ENCODE measurements at places on chromosomes 3 and 15. TPM values are rescaled to one million over a fixed set of nuclear protein-coding genes. Genes with fewer than 3 reads are reported as not detected.

The ZNF860 gene
- 0.24 TPM for total RNA-seq

The MME gene
- total RNA-seq, result 62.8 TPM

GRCh38 chr15:87263871-87264270, 992.7 kb downstream of the NTRK3 start:
- H3K4me1 ChIP-seq, result peaks cover 22% of the 10 kb centered on the region
- H3K36me3 ChIP-seq, result no peaks in the 10 kb centered on the region
- H3K4me3 ChIP-seq, result no peak overlapping the region
- H3K27me3 ChIP-seq, result peaks cover 2% of the 10 kb centered on the region
- no peak for DNase-seq

The TERC gene
- 12.6 TPM for total RNA-seq

The FGD5 gene
- total RNA-seq, result not detected

GRCh38 chr15:74120426-74120825, 10.0 kb upstream of the ISLR2 start:
- no peak for DNase-seq
- no peak overlapping the region for H3K27ac ChIP-seq
- H3K27me3 ChIP-seq, result peaks cover 71% of the 10 kb centered on the region
- no peak overlapping the region for H3K4me3 ChIP-seq
- no peaks in the 10 kb centered on the region for H3K36me3 ChIP-seq
- H3K4me1 ChIP-seq, result no peaks in the 10 kb centered on the region

The CPNE4 gene
- total RNA-seq, result not detected
